ENCODE measurements at places on chromosomes 2 and 18.

GRCh38 chr2:103396152-103396551, 634.3 kb downstream of the TMEM182 start:
- DNase-seq, result no peak

DNA sequence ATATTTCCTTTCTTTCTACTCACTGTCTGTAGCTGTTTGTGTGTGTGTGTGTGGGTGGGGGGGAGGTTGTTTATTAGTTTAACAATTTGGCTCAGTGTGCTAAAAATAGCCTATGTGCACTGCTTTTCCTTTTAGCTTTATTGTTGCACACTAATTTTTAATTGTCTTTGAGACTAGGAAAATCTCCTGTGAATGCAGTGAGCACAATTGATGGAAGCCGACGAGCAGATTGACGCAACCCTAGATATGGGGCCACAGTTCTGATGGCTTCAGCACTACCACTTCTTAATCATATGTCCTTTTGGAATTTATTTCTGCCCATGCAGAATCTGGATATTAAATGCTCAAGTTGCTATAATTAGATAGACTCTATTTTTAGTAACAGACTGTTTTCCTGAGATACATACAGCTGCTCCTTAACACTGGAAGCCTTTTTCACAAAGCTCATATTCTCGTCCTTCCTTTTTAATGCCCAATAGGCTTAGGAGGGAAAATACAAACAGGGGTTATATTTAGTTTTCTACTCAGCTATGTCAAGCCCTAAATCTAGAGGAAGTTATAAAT, 109.1 kb downstream of the IRS1 start:
- DNase-seq, result no peak

- no peak for DNase-seq
These were observed 106.3 kb downstream of the BIRC6 start for GRCh38 chr2:32463110-32463509.

- DNase-seq, result no peak
These were observed 554.5 kb downstream of the STK39 start for GRCh38 chr2:167692936-167693335.

GRCh38 chr18:69948919-69949537, 1.4 kb upstream of the CD226 start:
- no peak for DNase-seq

DNA sequence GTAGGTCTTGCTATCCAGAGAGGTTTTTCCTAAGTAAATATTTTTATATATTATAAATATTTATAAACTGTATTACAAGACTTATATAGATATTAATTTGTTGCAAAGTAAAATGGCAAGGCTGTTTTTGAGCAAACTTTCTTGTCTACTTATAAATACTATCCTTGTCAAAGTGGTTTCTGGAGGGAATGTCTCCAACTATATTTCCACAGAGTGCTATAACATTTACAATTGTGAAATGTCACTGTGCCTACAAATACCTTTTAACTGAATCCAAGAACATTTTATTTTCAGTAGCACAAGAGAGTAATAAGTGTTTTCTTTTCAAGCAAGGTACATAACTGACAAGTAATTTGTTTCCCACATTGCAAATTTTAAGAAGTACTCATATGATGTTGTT, 256.8 kb downstream of the ZNF385B start:
- no peak for DNase-seq

DNA sequence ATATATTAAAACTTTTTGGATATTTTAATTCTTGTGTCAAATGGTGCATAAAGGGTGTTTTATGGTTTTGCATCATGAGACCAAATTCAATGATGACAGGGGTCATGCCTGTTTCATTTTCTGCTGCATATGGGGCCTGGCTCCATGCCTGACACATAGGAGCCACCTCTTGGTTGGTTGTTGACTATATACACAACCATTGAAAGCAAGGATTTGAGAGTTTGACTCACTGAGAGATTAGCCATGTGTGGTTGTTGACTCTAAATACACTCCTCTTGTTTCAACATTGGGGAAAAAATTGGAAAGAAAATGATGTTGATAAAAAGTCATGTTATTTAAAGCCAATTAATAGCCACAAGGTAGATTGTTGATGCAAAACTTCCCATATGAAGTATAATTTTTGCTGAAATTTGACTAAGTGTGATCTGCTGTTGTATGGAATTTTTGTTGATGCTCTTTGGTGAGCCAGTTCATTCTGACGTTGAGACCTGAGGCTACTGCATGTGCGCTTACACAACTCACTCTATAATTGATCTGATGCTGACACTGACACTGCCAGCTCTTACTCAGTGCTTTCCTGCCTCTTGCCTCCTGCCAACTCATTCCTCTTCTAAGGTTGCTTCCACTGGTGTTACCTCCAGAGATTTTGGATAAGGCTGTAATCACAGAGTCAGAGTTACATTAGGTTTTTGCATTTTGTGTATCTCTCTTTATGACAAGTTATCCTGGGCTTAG, 446.2 kb upstream of the SLC14A2 start:
- no peak for DNase-seq

- DNase-seq, result no peak
These were observed 352 bp upstream of the HOXD12 start for GRCh38 chr2:176099159-176099727.

GRCh38 chr2:163459986-163460385, 275.8 kb downstream of the FIGN start:
- DNase-seq, result no peak

GRCh38 chr2:237956402-237956736, 10.4 kb upstream of the UBE2F start:
- no peak for DNase-seq

- DNase-seq, result no peak
These were observed 278.4 kb upstream of the DDX18 start for GRCh38 chr2:117536139-117536538.

- DNase-seq, result no peak
These were observed 37.7 kb downstream of the ANKRD12 start for GRCh38 chr18:9174302-9174701.

DNA sequence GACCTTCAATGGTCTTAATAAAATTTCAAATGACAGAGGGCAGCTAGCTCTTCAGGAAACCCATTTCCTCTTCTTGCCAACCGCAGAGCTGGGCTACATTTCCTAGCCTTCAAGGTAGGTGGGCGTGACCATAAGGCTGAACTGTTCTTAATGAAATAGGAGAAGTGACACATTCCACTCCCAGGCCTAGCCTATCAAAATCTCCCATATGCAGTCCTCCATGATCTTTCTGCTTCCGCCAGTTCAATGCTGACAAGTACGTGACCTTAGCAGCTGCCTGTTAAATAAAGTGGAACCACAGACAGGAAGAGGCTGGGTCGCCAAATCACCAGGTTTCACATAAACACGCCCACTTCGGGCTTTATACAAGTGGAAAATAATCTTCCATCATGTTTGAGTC, 13.2 kb downstream of the SERPINE2 start:
- no peak for DNase-seq

DNA sequence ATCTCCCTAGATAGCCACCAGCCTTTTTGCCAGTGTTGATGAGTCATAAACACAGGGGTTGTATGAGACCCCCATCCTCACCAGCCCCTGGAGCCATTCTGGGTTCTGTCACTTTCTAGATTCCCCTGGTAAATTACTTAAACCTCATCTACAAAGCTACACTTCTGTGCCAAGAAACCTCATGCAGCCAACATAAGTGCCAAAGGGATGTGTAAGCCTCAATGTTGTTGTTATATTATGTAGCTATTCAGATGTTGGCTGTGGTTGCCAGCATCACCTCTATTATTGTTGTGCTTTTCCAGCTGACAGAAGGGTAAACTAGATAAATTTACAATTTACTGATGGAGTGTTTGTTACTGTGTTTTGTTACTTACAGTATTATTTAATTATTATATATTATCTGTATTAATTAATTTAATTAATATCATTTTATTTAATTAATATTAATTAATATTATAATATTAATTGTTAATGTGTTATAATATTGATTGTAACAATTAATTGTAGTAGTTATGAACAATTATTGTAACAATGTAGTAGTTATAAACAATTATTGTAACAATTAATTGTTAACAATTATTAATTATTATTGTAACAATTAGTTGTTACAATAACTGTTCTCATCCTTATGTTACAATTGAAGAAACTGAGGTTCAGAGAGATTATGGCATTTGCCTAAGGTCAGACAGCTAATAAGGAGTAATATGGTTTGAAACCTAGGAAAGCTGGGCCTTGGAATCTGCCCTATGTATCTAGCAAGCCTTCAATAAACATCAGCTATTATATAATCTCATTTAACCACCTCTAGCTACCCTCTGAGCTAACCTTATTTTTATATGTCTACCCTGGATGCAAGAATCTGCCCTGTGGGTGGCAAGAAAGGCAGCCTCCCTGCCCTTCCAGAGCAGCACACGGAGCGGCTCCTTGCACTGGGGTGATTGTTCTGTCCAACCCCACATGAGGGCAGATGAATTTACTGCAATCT, 36.1 kb downstream of the PSTPIP2 start:
- DNase-seq, result peak; percentile 7
